Activated CD8-positive, alpha-beta memory T cell treated with anti-CD3 and anti-CD28 coated beads for 48 hours (primary cell): ENCODE measurements at places on chromosomes 3 and 15.

DNA sequence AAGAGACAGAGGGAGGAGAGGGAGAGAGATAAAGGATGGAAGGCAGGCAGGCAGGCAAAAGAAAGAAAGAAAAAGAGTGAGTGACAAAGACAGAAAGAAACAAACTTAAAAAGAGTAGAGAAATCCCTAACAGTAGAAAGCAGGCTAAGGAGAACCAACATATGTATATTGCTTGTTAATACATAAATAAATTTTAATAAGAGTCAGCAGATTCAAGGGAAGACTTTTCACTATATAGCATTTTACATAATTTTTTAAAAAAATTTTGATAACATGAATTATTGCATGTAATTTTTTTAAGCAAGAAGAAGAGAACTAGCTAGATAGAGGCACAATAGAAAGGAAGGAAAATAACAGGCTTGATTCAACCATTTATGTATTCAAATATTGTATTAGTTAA, 291.6 kb downstream of the KCNH8 start:
- DNase-seq: no peak

DNA sequence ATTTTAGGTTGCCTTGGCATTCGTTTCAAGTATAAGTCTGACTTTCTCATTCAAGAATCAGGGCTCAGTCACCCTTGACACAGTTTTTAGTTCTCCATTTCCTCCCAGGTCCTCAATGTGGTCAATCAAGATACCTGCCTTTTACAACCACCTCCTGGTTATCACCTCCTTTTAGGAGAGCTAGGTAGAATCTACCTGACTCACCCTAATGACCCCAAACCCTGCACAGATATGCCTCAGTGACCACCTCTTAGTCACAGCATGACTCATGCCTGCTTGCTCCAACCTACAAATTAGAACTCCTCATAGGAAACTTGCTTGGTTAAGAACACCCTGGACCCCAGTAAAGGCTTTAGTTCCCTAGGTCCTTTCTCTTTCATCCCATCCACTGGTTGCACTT, 22.5 kb downstream of the DMXL2 start:
- no peak for DNase-seq

DNA sequence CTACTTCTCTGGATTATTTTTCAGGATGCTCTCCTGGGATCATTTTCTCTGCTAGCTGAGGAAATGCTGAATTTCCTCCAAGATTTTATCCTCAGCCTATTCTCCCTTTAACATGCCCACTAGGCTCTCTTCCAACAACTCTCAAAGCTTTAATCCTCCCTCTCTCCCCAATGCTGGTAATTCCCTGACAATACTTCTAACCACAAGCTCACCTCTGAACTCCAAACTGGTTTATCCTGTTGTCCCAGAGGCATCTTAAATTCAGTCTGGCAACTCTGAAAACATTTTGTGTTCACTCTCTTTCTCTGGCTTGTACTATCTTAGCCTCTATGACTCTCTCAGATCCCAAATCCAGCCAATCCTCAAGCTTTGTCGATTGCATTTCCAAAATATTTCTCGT, 490.3 kb downstream of the MECOM start:
- DNase-seq: no peak

GRCh38 chr3:66477856-66478255, 23.0 kb downstream of the LRIG1 start:
- DNase-seq: no peak

DNA sequence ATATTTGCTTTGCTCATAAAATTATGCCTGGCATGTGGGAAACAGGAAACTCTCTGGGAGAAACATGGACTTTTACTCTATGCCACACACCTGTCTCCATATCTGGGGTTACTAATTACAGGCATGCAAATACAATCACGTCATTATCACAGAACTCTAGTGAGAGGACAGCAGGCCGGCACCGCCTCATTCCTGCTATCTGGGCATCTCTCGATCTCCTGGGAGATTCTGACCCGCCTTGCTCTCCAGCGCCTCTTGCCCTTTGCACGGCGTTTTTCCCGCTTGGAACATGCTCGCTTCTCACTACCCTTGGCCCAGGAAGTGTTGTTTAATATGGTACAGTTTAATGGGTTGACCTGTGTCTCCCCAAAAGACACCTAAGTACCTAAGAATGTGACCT, 45.4 kb upstream of the PARL start:
- no peak for DNase-seq

- DNase-seq: no peak
These were observed 14.2 kb upstream of the CLEC3B start for GRCh38 chr3:45011756-45012508.
